ENCODE measurements at places on chromosomes 16 and 17.

GRCh38 chr17:66200685-66201092, 8.8 kb upstream of the CEP112 start:
- DNase-seq = no peak

- no peak for DNase-seq
Measured at GRCh38 chr16:85753559-85753958, 2.7 kb upstream of the C16orf74 start.

- peak; percentile 3 for DNase-seq
Measured at GRCh38 chr17:29722411-29723198, 99.9 kb upstream of the CORO6 start.

DNA sequence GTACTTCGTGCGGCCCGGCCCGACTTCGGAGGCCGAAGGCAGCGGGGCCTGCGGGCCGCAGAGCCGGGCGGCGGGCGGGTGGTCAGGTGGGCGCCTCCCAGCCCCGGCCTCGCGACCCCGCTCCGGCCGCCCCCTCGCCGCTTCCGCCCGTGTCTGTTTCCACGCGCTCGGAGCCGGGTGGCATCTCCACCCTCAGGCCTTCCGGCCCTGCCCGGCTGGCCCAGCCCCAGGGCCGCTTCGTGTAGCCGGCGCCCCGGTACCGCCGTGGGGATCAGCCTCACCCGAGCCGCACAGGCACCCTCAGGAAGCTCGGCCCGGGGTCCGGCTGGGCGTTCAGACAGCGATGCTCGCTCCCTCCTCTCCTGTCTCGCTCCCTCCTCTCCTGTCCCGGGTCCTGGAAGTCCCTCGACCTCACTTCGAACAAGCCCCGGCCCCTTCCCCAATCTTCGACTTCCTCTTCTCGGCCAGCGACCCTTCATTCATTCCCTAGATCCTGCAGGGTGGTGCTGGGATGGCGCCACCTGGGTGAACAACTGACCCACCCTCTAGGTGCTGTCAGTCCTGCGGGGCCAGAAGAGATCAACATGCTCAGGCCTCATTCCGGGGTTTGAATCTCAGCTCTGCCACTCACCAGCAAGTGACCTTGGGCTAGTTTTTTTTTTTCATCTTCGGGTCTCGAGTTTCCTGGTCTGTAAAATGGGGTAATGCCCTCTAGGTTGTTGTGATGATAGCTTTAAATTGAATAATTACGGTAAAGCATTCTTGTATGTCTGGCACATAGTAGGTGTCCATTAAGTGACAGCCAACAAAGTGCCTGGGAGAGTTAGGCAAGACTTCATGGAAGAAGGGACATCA, 610 bp downstream of the VPS4A start:
- no peak for DNase-seq

DNA sequence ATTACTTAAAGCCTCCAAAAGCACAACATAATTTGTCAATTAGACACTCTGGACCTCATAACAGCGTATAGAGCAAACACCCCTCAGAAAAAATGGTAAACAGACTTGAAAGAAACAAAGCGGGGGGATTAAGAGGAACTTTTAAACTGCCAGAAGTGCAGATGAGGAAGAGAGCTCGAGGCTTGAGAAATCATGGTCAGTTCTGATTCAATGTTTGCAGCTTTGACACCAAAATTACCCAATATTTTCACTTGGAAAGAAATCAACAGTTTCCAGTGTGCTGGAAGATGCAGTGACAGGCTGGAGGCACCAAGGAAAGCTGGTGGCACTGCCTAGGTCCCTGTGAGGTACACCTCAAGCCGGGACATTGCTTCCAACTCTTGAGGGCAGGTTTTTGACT, 180.9 kb upstream of the TOX3 start:
- DNase-seq = no peak

DNA sequence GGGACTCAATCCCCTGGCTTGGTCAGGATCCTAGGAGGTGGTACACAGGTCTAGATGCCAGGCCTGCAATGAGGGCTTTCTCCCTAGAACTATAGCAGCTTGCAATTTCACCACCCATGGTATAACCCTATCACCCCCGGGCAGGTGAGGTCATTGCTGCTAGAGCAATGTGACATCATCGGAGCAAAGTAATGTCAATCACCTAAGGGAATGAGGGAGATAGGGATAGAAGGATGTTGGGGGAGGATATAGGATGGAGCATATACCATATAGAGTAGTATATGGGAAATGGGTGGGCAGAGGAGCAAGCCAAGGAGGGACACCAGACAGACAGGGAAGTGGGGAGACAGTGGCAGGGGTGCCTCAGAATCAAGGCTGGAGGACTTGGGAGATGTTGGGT, 3.3 kb downstream of the KCNH4 start:
- no peak for DNase-seq

GRCh38 chr16:67986949-67987348, 6.7 kb upstream of the DPEP3 start:
- DNase-seq = no peak

DNA sequence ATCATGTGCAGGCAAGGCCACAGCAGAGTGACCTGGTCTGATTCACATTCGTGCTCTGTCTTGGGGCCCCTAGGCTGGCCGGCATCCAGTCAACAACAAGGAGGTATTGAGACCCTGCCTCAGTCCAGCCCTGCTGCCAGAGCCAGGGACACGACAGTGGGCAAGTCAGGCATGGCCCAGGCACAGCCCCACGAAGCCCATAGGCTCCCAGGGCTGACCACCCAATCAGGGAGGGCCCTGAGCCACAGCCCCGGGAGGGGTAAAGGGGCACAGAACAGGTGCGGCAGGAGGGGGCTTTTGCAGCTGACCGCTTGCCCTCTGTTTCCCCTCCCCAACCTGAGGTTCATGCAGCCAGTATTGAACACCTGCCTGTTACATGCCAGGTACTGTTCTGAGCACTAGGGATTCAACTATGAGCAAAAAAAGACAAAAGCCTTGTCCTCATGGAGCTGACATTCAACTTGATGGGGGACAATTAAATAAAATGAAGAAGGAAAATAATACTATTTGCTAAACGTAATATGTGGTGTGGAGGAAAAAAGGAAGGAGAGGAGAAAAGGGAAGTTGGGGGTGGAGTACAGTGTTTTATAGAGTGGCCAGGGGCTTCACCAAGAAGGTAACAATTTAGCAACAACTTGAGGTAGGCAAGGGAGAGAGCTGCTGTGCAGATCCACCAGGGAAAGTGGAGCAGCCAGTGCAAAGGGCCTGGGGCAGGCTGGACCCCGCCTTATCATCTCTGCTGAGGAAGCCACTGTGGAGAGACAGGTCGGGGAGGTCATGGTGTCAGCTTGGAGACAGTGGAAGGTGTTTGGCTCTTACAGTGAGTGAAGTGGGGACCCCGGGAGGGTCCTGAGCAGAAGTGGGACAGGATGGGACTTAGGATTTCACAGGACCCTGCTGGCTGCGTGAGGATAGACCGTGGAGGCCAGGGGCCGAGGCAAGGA, 6.1 kb downstream of the DRC3 start:
- no peak for DNase-seq

DNA sequence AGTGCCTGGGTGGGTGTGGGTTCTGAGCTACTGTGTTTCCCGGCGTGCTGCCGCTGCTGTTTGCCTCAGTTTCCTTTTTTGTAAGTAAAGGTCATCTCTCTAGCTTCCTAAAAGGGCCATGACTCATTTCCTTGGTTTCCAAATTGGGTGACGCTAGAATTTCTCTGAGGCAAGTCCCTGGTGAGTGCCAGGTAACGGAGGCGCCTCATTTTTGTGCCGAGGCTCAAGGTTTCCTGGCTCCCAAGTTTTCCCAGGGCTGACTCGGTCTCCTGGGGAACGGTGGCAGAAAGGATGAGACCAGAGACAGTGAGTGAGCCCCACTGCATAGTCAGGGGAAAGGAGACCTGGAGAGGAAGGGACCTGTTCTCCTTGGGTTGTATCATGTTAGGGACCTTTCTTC, 20.3 kb downstream of the MSI2 start:
- no peak for DNase-seq

DNA sequence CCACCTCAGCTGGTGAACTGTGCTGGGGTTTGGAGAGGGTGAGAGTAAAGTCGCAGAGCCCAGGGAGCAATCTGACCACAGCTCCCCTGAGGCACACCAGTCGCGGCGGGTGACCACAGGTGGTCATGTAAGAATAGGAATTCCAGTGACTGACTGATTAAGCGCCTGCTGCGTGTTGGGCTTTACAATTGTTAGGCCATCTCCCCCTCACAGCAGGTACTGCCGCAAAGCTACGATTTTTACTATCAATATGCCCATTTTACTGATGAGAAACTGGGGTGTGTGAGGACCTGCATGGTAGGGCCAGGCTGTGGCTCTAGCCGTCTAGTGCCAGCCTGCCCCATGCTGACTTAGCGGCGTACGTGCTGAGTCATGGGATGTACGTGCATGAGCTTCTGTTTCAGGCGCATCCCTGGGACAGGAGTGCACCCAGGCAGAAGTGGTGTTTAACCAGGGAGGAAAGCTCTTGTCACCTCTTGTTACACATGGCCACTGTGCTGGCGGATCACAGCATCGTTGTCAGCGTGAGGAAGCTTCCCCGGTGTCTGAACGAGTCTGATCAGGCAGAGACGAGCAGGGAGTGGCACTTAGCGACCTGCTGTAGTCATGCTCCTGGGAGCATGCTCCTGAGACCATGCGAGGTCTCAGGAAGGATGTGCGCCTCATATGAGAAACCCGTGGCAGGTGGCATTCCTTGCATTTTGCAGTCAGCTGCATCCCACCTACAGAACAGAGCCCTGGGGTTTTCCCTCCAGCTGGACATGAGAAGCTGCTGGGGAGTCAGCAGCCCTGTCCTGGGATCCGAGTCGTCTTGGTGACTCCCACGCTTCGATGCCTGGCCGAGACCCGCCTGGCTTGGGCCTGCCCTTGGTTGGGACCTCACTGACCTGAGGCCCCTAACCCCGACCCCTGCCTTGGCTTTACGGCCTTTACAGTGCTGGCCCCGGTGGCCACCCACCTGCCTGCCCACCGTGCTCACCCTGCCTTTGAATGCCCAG, 163.7 kb upstream of the CHMP6 start:
- no peak for DNase-seq

GRCh38 chr16:52549011-52549692, 2.2 kb upstream of the TOX3 start:
- no peak for DNase-seq

DNA sequence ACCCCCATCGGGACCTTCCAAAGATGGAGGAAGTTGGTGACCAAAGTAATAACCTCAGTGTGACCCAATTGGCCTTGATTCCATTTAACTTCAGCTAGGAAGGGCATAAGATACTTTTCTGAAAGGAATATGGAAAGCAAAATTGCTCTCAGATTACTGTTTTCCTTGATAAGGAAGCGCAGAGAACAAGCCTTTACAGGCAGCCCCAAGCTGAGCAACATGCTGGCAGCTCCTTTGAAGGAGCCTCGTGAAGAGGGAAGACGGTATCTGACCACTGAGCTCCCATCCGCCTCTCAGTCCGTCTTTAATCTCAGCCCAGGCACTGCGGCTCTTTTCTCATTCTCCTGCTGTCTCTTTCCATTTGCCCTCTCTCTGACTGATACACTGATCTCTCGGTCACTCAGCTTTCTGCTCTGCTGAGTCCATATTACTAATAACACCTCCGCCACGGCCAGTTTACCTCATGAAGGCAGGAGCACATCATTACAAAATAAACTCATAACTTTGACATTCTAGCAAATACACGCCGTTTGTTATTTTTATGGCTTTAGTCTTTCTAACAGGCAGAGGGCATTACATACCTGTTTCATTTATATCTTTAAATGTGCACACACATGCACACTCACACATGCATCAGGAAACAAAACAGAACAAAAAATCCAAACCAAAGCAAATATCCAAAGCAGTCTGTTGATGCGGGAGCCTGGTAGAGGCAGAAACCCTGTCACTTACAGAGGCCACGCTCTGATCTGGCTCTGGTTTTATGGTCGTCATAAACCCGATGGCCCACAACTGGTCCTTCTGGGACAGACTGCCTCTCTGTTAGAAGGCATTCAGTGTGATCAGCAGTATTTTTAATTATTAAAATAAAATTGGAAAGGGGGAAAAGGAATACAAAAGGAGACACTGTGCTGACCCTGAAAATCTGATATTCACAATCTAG, 183.2 kb downstream of the AATF start:
- DNase-seq = no peak

- DNase-seq = no peak
Measured at GRCh38 chr17:53127331-53127730, 695.4 kb upstream of the KIF2B start.

DNA sequence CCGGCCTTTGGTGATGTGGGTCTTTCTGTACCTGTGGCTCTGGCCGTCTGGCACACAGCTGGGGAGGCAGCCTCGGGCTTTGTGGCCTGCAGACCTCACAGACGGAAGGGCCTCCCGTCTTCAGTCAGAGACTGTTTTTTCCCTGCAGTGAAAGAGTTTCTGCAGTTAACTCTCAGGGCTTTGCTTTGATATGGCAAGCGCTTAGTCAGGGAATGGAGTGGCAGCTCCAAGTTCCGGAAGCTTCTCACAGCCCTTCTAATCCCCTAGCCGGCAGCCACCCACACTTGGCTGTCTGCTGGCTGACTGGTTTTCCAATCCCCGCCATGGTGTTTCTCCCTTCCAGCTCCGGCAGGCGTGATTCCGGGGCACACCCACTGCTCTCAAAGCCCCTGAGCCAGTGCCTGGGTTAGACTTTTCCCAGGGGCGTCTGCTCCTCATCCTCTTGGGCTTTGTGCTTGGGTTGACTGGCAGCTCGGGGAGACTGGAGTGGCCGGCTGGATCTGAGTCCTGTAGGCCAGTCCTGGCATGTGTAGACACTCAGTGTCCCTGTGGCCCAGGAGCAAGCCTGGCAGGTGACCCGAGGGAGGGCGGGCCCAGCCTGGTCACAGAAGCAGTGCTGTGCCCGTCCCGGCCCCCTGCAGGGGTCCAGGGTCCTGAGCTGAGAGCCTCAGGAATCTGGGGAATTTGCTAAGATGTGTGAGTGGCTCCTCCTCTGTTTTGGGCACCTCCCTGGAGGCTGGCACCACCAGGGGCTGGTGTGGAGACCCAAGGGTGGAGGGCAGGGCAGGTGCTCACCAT, 29.9 kb downstream of the BAIAP2 start:
- no peak for DNase-seq

- peak; percentile 10 for DNase-seq
Measured at GRCh38 chr16:21083729-21084268, 66.8 kb downstream of the DNAH3 start.

GRCh38 chr16:70432356-70432722, 6.6 kb downstream of the ST3GAL2 start:
- DNase-seq = no peak

DNA sequence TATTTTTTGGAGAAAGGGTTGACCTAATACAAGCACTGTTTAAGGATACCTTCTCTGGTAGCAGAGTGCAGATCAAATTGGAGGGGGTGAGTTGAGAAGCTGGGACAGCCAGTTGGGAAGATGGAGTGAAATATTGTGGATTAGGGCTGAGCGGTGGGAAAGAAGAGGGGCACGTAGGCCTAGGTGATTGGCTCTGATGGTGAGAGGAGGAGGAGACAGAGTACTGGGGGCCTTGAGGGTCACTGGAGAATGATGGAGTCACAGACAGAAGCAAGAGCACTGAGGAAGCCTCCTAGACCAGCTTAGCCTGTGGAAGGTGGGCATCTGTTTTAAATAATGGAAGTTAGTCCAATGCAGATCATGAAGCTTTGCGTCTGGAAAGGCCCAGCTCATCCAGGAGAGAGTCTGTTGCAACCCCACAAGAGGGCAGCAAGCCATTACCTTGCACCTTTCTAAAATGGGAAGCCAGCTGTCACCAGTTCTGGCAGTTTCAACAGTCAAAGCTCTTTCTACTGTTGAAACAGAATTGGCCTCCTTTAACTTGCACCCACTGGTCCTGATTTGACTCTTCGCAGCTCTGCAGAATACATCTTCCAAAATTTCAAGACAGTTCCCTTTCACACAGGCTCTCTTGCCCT, 11.8 kb downstream of the SLC9A5 start:
- DNase-seq = no peak

- no peak for DNase-seq
Measured at GRCh38 chr16:52293204-52293603, 253.7 kb downstream of the TOX3 start.

- DNase-seq = no peak
Measured at GRCh38 chr16:11679941-11680911, 12.0 kb downstream of the SNN start.
